ENCODE measurements at places on chromosomes 4 and X.

- peak; percentile 94 for DNase-seq
These were observed 16.8 kb downstream of the POLR2B start for GRCh38 chr4:56995525-56995924.

- no peak for DNase-seq
These were observed 139.7 kb upstream of the GLRA2 start for GRCh38 chrX:14389682-14390081.

DNA sequence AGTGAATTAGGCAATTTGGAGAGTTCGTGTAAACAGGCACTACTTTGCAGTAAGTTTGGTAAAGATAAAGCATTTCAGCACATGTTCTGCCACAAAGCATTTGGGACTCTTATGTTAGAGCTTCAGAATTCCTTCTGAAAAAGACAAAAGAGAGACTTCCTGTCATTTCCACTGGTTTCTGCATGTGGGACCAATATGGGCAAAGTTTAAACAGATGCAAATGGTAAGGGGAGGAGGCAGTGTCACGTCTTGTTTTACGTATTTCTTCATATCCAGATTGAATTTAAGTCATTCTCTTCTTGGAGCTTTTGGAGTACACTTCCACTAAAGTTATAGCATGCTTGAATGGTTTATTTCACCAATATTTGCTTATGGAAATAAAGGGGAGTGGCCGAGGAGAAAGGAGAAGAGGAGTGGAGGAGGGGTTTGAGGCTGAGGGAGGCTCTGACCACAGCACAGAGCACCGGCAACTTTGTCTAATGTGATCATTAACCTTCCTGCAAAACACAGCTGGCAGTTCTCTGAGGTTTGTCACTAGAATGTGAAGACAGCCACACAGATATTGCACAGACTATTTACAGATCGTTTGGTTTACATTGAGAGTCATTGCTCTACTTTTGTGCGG lies at the start of gene APELA:
TSS of gene APELA (plus strand) at position 479 of the 625 bp plus-strand sequence. CDS start 154 bp downstream, outside the sequence.
- DNase-seq, result no peak

- no peak for DNase-seq
These were observed 67.4 kb downstream of the ZAR1 start for GRCh38 chr4:48557478-48557877.

DNA sequence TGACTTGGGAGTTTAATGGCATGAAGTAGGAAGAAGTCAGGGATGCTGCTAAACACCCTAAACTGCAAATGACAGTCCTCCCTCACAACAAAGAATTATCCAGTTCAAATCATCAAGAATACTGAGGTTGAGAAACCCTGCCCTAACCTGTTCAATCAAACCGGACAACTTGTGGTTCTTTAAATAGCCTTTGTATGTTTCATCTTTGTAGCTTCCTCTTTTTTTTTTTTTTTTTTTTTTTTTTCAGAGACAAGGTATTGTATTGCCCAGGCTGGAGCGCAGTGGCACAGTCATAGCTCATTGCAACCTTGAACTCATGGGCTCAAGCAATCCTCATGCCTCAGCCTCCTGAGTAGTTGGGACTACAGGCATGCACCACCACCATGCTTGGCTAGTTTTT lies 52.5 kb upstream of the TTC29 start:
- DNase-seq, result no peak

DNA sequence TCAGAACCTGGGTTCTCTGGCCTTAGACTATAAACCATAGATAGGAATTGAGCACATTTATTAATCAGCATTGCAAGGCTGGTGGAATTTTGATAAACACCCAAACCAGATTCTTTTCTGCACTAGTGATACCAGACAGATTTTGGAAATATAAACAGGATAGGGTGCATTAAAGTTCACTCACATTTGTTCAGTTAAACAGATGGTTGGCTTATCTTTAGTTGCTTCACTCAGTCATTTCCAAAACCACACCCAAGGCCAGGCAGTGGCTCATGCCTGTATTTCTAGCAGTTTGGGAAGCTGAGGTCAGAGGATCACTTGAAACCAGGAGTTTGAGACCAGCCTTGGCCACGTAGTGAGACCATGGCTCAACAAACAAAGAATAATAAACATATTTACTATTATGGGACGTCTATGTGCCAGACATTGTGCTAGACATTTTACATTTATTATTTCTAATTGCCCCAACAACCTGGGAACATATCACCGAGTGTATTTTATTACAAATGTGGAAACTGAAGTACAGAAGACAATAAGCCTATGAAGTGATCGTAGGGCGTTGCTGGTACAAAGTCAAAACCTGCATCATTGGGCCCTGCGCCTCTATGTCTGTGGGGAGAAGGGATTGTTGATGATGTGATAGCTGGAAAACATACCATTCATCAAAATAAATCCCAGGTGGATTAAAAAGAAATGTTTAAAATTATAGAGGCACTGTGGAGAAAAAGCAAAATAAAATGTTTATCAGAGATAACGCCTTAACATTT lies 15.0 kb downstream of the ADD1 start:
- peak; percentile 67 for DNase-seq

GRCh38 chrX:42869659-42870476 lies 91.9 kb upstream of the PPP1R2C start:
- no peak for DNase-seq

DNA sequence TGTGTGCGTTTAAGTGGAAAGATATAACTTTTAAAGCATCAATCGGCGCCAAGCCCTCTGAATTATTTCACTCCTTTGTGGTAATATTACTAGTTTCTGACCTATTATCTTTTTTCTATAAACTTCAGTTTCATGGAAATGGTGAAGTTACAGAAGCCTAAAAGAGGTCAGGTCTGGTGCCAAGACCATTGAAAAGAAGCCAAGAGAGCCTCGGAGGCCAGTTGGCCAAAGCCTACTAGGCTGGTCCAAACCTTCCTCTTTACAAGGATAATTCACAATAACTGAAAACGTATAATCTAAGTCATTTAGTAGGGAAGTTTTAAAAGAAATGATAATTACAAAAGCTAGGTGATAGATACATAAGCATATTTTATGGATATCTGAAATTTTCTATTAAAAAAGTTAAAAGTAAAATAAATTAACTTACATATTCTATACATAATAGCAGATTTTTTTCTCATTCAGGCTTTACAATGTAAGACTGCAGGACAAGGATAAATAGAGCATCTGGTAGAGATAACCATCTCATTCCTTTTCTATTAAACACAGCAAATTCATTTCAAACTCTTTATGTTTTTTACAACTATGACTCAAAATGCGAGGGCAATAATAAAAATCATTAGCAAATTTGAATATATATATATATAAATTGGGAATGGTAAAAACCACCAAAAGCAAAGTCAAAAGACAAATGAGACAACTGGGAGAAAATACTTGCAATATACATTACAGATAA lies 49.2 kb downstream of the WDFY3 start:
- peak; percentile 50 for DNase-seq

GRCh38 chr4:72702948-72703347 lies 133.9 kb upstream of the ADAMTS3 start:
- DNase-seq, result no peak

DNA sequence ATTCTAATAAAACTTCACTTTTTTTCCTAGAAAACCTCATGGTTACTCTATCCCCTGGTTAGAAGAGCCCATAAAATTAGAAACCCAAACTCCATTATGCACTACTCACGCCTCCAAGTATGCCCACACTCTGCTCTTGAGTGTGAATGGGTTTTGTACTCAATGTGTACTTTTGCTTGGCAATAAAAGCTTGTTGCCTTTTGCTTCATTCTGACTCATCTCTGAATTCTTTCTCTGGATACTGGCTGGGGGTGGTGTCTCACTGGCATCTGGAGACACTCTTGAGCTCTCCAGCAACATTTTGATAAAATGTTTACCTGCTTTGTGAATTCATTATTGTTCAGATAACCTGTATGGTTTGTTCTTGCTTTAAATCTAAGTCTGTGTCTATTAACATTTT lies 963.3 kb downstream of the TRAM1L1 start:
- peak; percentile 0 for DNase-seq

DNA sequence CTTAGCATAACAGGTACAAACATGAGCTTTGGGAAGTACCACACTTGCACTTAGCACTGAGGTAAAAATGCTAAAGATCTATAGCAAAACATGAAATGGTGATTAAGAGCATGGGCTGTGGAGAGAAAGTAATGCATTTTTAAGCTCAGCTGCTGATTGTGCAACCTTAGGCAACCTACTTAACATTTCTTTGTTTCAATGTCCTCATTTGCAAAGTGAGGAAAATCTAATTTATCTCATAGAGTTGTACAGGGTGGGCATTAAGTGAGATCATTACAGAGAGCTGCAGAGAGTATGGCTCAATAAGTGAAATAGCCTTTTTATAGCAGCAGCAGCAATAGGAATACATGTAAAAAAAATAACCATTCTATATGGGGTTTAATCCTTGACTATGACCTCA lies 87.0 kb downstream of the PAK3 start:
- DNase-seq, result no peak

DNA sequence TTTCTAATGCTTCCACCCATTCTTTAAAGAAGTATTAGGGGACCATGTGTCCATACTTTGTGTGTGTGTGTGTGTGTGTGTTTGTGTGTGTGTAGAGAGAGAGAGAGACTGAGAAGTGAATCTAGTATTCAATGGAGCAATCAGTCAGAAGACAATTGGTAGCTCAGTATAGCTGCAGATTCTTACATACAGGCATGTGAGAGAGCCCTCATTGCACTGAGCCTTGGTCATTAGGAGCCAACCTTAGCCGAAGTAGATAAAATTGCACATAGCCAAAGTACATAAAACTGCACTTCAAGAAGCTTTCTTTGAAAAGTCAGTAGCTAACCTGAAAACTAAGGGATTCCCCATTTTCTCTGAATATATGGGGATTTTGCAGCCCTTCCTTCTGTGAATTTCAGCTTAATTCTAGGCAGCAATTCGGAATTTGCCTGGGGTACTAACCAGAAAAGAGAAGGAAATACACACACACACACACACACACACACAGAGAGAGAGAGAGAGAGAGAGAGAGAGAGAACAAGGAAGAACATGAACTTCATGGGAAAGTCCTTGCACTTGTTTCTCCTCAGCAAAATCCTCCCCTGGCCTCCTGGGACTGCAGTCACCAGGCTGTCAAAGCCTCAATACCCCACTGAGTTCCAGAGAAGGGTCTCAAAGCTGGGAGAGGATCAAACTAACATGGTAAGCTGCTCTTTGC lies 1.7 kb upstream of the PRDM8 start:
- DNase-seq, result no peak

GRCh38 chr4:34271479-34272355 lies 1972.6 kb downstream of the ARAP2 start:
- no peak for DNase-seq

DNA sequence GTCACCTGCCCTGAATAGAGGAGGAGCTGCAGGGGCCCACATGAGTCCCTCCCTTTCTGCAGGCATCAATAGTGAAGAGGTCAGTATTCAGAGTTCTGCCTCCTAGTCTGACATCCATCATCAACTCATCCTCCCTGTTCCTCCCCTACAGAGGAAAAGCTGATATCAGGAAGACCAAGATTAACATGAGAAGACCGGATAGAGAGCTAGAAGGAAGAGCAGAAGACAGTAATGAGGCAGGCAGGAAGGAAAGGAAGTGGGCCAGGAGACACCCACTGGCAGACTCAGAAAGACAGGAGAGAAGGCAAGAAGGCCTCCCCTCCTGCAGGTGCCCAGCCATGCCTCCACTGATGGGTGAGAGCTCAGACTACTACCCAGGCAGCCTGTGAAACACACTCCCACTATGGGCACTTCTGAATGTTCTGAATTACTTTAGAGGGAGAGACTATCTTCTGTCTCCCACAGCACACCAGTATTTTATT lies 74.6 kb downstream of the CC2D2A start:
- DNase-seq, result no peak

GRCh38 chr4:8220661-8221450 lies 21.8 kb downstream of the SH3TC1 start:
- no peak for DNase-seq

- peak; percentile 40 for DNase-seq
These were observed at the start of gene SPOCK3 for GRCh38 chr4:167234316-167234881. TSS of gene SPOCK3 (minus strand) at chr4:167234494.

GRCh38 chr4:957231-957580 lies 16.2 kb downstream of the DGKQ start:
- DNase-seq, result no peak

- peak; percentile 70 for DNase-seq
These were observed 336.8 kb upstream of the PPARGC1A start for GRCh38 chr4:24226667-24227066.

DNA sequence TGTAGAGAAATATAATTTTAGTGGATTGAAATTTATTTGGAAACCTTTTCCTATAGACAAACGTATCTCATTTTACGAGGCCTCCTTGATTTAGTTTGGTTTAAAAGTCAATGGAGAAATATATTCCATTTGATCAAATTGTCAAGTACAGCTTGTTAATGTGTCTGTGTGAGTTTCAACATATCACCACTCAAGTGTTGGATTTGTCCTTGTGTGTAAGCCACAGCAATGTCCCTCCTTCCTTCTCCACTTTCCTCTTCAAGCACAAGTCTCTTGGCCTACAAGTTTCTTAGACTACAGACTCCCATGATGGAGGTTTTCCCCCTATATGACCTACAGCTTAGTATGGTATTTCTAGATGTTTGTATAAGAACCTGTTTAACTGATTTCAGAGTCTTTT lies 104.7 kb downstream of the SYNPO2 start:
- DNase-seq, result no peak

DNA sequence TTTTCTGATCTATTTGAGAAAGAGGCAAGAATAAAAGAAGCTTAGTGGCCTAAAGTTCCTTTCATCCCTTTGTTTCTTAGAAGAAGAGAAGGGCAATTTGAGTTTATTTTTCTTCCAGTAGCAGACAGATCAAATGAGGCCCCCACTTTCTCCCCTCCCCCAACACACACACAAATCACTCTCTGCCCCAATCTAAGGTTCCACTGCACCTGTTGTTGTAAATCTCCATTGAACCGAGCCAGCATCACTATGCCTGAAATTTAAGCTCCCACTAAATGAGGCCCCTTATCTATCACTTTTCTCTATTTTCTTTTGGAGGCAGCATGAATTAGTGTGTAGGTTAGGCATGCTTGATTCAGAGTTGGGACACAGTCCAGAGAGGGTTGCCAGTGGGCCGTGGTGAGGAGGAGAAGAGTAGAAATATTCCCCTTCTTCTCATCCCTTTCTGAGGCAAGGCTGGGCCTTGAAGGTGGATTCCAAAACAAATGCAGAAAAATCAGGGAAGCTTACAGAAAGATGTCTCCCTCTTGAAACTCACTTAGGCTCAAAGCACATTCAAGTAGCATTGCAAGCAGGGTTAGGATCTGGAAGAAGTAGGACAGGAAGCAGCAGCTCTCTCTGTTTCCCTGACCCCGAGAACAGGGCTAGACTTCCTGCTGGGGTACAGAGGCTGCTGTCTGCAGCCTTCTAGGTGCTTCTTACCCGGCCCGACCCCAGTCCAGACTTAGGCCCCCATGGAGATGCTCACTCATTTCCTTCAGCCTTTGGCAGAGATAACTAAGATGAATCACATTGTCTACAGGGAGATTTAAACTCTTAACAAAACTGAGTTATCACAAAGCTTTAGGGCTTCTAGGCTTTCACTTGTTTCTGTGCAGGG lies 70.7 kb downstream of the RASL11B start:
- DNase-seq, result peak; percentile 65

DNA sequence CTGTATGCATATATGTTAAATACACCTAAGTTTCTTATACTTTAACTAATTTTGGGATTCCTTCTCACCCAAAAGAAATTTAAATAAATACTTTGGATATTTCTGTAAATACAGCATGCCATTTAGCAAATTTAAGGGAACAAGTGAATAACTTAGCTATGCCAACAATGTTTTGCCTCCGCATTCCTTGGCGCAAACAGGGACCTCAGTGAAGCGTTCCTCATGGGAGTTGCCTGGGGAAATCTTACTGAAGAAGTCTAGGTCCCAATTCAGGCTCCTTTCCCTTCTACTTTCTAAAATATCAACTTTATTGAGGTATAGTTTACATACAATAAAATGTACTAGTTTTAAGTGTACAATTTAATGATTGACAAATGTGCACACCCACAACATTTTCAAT lies 25.0 kb downstream of the COL4A5 start:
- no peak for DNase-seq

- DNase-seq, result no peak
These were observed 137.2 kb upstream of the ESX1 start for GRCh38 chrX:104391906-104392305.
